ENCODE measurements at places on chromosomes 5 and 9.

GRCh38 chr9:132023419-132024180 is 56.1 kb downstream of the MED27 start:
- DNase-seq: no peak

DNA sequence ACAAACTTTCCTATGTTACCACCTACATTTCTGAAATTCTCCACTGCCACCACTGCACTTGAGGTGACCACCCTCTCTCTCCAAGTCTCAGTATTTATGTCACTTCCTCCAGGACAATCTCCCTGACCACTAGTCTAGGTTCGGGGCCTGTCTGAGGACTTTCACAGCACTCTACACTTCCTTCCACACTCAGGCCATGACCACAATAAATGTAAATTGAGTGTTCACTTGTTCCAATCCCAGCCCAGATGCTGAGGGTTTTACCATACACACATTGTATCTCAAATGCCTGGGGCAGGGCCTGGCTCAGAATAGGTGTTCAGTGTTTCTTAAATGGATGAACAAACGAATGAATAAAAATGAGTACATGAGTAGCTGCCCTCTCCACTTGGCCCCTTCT is 26.9 kb upstream of the CCNG1 start:
- DNase-seq: no peak

DNA sequence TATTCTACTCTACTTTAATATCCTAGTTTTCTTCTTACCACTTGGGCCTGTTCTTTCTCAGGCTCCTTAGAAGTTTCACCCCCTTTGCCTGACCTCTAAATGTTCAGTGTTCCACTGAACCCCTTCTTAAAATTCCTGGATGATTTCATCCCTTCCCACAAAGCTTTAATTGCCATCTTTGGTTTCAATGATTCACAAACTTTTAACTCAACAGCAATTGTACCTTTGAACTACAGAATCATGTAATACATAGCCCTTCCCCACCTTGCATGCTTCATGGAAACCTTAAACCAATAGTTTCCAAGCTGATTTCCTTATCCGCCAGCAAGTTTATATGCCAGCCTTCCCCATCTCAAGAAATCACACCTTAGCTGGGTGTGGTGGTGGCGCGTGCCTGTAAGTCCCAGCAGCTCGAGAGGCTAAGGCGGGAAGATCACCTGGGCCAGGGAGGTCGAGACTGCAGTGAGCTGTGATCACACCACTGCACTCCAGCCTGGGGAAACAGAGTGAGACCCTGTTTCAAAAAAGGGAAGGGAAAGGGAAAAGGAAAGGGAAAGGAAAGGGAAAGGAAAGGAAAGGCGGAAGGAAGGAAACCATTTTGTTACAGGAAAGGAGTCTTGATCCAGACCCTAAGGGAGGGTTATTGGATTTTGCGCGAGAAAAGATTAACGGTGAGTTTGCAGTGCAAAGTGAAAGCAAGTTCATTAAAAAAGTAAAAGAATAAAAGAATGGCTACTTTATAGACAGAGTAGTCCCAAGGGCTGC is 1023.7 kb upstream of the DMAC1 start:
- no peak for DNase-seq

- no peak for DNase-seq
These were observed 16.8 kb downstream of the PIP5K1B start for GRCh38 chr9:68721666-68722330.

DNA sequence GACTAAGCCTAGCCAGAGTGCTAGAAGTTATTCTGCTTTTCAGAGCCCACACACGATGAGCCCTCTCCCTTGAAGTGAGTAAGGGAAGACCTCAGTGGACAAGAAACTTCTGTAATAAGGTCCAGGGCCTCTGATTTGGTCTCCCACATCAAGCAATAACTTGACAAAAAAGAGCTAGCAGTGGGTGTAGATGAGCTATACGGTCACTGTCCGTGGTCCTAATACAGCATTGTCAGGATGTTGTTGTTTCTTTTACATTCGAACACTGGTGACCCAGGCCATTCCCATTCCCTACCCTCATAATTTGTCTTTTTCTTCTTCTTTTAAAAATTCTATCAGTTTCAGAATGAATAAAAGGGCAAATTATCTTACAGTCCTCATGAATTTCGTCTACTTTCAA is 5.2 kb downstream of the PCSK1 start:
- no peak for DNase-seq

DNA sequence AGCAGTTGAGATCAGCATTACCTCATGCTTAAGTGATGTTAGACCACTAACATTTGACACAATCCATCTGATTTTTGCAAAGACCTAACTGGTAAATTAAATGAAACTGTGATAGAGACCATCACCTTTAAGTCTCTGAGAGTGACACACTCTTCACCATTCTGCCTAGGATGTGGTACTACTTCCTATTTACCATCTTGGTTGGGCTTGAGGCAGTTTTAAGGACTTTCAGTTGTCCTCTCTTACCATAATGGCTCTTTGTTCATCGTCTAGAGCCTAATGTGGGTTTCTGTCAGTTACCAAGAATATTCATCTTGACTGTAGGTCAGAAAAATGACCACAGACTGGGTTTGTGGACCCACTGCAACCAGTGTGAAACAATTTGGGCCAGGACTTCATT is 158.1 kb downstream of the CETN3 start:
- no peak for DNase-seq

- no peak for DNase-seq
These were observed 20.4 kb upstream of the ZBTB43 start for GRCh38 chr9:126784401-126784800.
